Osteocyte (in vitro differentiated cells): ENCODE measurements at places on chromosomes 6 and 20. TPM values are rescaled to one million over a fixed set of nuclear protein-coding genes. Genes with fewer than 3 reads are reported as not detected.

DNA sequence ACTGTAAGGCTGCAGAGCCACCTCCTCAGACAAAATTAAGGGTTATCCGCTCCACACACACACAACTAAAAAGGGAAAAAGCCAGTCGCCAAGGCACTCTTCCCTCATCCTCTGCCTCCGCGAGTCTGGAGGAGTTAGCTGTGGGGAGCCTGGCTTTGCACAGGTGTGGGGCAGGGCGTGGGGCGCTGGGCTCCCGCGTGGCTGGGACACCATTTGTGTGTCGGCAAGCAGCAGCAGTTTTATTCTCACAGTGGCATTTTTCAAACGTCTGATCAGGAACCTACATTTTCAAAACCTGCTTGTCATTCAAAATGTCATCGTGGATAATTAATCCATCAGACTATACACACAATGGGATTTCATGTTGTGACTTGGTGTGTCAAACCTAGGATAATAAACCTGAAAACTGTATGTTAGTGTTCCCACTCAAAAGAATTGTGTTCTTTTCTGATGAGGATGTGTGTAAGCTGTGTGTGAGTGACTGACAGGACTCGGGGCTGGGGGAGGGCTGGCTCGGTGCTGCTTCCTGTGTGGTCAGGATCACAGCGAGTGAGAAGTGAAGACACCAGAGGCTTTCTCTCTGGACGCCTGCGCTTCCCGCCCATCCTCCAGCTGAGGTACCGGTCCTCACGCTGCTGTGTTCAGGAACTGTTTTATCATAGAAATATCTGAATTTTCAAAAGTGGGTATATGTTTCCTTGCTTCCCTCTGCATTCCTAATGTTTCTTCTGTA lies 83.1 kb downstream of the IRF4 start:
- no peak overlapping the region for H3K4me3 ChIP-seq
- no peak overlapping the region for H3K27ac ChIP-seq
- H3K27me3 ChIP-seq = no peaks in the 10 kb centered on the region
- H3K36me3 ChIP-seq = no peaks in the 10 kb centered on the region
- DNase-seq = no peak
- peaks cover 2% of the 10 kb centered on the region for H3K4me1 ChIP-seq

GRCh38 chr6:37700620-37700973 lies 2.9 kb upstream of the MDGA1 start:
- H3K27me3 ChIP-seq = no peaks in the 10 kb centered on the region
- H3K36me3 ChIP-seq = no peaks in the 10 kb centered on the region
- H3K4me3 ChIP-seq = no peak overlapping the region
- no peak overlapping the region for H3K27ac ChIP-seq
- no peak for DNase-seq

DNA sequence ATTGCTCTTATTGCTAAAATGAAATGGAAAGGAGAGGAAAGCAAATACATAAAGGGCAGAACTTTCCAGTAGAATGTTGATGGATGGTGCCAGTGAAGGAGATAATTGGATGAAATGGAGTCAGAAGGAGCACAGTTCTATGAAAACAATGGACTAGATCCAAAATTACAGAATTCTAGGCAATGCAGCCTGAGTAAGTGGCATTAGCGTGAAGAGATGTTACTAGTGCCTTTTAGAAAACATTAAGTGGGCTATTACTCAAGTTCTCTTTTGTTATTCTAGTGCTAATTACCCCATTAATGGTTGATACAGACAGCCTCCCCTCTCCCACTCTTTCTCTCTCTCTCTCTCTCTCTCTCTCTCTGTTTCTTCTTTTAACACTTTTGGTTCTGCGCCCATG lies 209.5 kb upstream of the RGS17 start:
- no peak for DNase-seq
- no peak overlapping the region for H3K4me3 ChIP-seq
- peaks cover 11% of the 10 kb centered on the region for H3K27me3 ChIP-seq
- H3K4me1 ChIP-seq = no peaks in the 10 kb centered on the region
- no peaks in the 10 kb centered on the region for H3K36me3 ChIP-seq
- no peak overlapping the region for H3K27ac ChIP-seq

GRCh38 chr6:149267072-149267471 lies 50.4 kb upstream of the TAB2 start:
- H3K27me3 ChIP-seq = no peaks in the 10 kb centered on the region
- no peak for DNase-seq
- H3K36me3 ChIP-seq = no peaks in the 10 kb centered on the region
- H3K4me1 ChIP-seq = peaks cover 3% of the 10 kb centered on the region
- H3K27ac ChIP-seq = no peak overlapping the region

DNA sequence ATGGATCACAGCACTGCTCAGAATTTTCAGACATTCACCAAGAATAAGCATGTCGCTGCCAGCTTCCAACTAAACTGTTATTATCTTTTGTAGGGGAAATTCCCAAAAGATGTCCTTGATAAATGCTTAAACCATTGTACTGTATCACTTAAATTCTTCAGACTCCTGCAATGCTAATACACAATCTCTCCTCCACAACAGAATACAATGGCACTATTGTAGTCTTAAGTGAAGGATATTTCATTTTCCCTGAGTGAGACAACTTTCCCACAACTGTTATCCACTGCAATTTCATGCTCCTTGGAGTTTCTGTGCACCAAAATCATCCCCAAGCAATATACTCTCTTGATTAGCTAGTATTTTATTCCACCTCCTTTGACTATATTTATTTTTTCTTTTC lies 189.7 kb downstream of the COL9A1 start:
- H3K27ac ChIP-seq = no peak overlapping the region
- no peak overlapping the region for H3K4me3 ChIP-seq
- DNase-seq = no peak

GRCh38 chr20:38453941-38454340 lies 18.7 kb upstream of the RALGAPB start:
- peaks cover 11% of the 10 kb centered on the region for H3K4me1 ChIP-seq
- DNase-seq = no peak
- H3K4me3 ChIP-seq = no peak overlapping the region
- H3K27ac ChIP-seq = no peak overlapping the region

GRCh38 chr6:25774120-25774715 lies 19.7 kb downstream of the SLC17A4 start:
- H3K4me1 ChIP-seq = peaks cover 7% of the 10 kb centered on the region
- no peaks in the 10 kb centered on the region for H3K36me3 ChIP-seq
- no peak for DNase-seq
- H3K27me3 ChIP-seq = no peaks in the 10 kb centered on the region
- no peak overlapping the region for H3K4me3 ChIP-seq

DNA sequence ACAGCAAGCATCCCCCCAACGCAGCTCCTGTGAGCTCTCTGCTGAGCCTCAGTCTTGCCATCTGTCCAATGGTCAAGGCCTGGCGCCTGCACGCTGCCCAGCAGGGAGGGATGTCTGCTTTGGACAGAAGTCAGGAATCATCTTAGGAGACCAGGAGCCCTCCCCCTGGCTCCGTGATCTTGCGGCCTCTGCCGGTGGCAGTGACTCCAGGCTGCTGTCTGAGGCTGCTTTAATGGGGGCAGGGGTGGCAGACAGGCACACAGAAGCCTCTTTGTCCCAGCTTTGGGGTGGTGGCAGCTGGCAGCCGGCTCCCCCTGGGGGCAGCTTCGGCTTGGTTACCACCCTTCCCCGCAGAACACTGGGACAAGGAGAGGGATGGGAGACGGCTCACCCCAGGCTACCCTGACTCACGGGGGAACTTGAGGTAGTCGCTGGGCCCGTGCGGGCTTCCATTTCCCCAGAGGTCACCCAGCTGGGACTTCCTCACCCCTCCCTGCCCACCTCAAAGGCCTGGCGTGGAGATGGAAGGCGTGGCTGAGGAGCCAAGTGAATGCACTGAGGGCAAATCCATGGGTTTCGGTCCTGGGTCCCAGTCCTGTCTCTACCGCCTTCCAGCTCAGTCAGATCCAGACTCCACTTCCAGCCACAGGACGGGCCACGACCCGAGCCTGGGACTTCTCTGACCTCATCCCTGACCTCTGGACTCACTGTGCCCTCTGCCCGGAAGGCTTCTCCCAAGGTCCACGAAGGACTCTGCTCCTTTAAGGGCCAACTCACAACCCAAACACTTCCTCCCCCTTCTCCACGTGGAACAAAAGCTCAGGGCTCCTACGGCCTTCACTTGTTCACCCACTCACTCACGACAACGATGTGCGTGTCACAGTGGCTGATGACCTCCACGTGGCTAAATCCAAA lies 14.8 kb downstream of the PEDS1 start:
- DNase-seq = no peak
- peaks cover 49% of the 10 kb centered on the region for H3K4me1 ChIP-seq

DNA sequence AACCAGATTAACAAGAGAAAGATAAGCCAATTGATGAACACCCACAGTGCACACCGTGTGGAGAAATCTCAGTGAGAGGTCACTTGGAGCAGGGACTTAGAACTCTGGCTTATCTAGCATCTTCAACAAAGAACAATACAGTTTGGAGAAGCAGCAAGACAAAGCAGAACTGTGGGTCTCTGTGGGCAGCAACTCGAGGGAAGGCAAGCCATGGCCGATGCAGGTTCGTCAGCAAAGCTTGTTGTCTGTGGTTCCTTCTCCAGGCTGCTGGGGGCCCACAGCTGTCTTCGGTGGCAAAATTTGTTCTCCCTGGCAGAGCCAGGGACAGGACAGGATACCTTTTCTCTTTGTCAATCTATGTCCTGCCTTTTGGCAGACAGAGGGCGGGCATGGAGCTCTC lies 22.1 kb downstream of the RPP40 start:
- no peak overlapping the region for H3K27ac ChIP-seq
- H3K27me3 ChIP-seq = peaks cover 2% of the 10 kb centered on the region
- no peaks in the 10 kb centered on the region for H3K4me1 ChIP-seq
- no peak for DNase-seq
- no peak overlapping the region for H3K4me3 ChIP-seq

DNA sequence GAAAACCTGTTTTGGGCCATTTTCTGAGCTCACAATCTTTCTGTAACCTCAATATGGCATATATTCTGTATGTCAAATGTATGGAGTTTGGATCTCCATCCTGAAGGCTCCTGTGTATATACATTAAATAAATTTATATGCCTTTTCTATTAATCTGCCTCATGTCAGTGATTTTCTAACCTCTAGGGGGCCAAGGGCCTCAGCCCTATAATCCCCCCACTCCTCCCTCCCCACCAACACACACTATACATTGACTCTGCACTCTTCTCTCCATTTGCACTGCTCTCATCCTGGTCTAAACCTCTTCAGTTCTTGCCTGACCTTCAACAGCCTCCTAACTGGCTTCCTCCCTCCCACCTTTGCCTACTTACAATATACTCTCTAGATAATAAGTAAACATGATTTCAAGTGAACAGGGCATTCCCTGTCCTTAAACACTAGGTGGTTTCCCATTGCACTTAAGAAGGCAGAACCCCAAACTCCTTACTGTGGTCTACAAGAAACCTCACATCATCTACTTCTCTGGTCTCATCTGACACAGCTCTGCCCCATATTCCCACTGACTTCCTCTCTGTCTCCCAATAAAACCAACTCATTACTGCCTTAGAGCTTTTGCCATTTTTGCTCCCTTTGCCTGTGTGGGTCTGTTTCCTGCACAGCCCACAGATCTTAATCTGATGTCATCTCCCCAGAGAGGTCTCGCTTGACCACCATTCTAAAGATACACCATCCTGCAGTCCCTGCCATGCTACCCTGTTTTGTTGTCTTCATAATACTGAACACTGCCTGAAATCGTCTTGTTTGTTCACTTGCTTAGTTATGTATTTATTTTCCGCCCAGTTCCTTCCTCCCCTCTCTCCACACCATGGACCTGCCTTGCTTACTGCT lies 213.7 kb downstream of the SYNE1 start:
- H3K27me3 ChIP-seq = peaks cover 3% of the 10 kb centered on the region
- H3K36me3 ChIP-seq = no peaks in the 10 kb centered on the region
- DNase-seq = no peak
- no peak overlapping the region for H3K4me3 ChIP-seq
- H3K27ac ChIP-seq = no peak overlapping the region

DNA sequence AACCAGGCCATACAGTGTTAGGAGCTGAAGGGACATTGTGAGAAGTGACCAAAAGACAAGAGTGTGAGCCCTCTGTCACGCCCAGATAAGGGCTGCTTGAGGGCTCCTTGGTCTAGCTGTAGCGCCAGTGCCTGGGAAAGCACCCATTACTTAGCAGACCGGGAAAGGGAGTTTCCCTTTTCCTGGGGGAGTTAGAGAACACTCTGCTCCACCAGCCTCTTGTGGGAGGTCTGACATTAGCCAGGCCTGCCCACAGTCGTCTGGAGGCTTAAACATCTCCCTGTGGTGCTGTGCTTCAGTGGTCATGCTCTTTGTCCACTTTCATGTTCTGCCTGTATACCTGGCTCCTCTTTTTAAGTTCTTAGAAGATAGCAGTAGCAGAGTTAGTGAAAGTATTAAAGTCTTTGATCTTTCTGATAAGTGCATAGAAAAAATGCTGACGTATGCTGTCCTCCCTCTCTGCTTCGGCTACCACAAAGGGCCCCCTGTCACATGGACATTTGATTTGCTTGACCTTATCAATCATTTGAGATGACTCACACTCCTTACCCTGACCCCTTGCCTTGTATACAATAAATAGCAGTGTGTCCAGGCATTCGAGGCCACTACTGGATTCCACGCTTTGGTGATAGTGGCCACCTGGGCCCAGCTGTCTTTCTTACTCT lies 201.5 kb upstream of the ECI2 start:
- DNase-seq = no peak
- no peaks in the 10 kb centered on the region for H3K36me3 ChIP-seq
- peaks cover 27% of the 10 kb centered on the region for H3K4me1 ChIP-seq
- H3K27ac ChIP-seq = no peak overlapping the region

DNA sequence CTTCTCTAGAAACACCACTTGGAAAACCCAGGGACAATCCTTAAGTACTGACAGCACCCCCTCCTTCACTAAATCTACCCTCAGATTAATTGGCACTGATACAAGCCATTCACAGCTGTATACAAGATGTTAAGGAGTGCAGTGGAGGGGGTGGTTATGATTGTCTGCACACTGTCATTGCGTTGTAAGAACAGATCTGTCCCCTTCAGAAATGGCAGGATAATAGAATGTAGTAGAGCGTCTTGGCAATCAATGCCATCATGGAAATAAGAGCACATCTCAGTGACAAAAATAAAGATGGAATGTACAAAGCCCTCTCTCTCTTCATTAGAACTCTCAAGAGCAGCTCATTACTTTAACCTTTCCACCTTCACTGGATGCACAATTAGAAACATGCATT lies 324.9 kb upstream of the TBX18 start:
- H3K36me3 ChIP-seq = no peaks in the 10 kb centered on the region
- no peaks in the 10 kb centered on the region for H3K4me1 ChIP-seq
- no peak overlapping the region for H3K4me3 ChIP-seq
- H3K27ac ChIP-seq = no peak overlapping the region
- no peaks in the 10 kb centered on the region for H3K27me3 ChIP-seq

- H3K27me3 ChIP-seq = peaks cover 55% of the 10 kb centered on the region
- no peak overlapping the region for H3K27ac ChIP-seq
- no peaks in the 10 kb centered on the region for H3K4me1 ChIP-seq
- H3K36me3 ChIP-seq = no peaks in the 10 kb centered on the region
- no peak overlapping the region for H3K4me3 ChIP-seq
Observed at GRCh38 chr6:36313649-36313936, 23.1 kb downstream of the BNIP5 start.

GRCh38 chr6:47200536-47201334 lies 109.0 kb downstream of the TNFRSF21 start:
- H3K27ac ChIP-seq = no peak overlapping the region
- no peak overlapping the region for H3K4me3 ChIP-seq
- no peak for DNase-seq
- peaks cover 2% of the 10 kb centered on the region for H3K36me3 ChIP-seq
- peaks cover under 1% of the 10 kb centered on the region for H3K4me1 ChIP-seq

The DOK5 gene
- total RNA-seq = 6.6 and 7.4 TPM in 2 replicates

The SLC22A2 gene
- not detected in 2 replicates for total RNA-seq

The TULP1 gene
- not detected in 2 replicates for total RNA-seq

The RNF217 gene
- 55.2 and 75.7 TPM in 2 replicates for total RNA-seq

The OPN5 gene
- total RNA-seq = not detected in 2 replicates
